Stimulated activated CD8-positive, alpha-beta memory T cell treated with anti-CD3 and anti-CD28 coated beads, Interleukin-2, amount 100 ng/mL, for 48 hours (primary cell): ENCODE measurements at places on chromosomes 13 and 19.

DNA sequence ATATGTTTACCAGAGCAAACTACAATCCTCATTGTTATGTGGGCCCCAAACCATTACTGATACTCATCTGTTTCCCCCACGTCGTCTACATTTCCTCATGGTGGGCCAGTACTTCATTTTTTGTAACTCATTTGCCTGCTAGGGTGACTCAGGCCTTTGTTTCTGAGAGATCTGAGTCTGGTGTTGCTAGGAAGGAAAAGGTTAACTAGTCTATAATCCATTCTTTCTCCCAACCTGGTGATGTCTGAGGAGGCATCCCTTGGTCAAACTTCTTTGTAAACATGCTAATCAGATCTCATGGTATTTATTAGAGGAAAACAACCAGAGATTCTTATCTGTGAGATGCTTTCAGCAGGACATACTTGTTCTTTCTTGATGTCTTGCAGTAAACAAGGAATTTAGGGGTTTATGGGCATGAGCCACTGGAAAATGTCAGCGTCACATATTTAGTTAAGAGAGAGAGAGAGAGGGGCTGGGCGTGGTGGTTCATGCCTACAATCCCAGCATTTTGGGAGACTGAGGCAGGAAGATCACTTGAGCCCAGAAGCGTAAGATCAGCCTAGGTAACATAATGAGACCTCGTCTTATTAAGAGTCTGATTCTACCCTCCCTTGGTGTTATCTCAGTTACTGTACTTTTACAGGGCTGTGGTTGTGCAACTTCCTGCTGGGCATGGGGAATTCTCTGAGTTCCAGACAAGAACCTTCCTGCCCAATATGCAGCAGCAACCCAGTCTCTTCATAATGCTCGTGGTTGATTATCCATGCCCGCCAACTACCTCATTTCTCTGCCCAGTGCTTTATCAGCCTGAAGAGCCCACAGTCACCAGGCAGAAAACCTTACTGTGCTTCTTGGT, 9.7 kb upstream of the DPRX start:
- no peak for DNase-seq

DNA sequence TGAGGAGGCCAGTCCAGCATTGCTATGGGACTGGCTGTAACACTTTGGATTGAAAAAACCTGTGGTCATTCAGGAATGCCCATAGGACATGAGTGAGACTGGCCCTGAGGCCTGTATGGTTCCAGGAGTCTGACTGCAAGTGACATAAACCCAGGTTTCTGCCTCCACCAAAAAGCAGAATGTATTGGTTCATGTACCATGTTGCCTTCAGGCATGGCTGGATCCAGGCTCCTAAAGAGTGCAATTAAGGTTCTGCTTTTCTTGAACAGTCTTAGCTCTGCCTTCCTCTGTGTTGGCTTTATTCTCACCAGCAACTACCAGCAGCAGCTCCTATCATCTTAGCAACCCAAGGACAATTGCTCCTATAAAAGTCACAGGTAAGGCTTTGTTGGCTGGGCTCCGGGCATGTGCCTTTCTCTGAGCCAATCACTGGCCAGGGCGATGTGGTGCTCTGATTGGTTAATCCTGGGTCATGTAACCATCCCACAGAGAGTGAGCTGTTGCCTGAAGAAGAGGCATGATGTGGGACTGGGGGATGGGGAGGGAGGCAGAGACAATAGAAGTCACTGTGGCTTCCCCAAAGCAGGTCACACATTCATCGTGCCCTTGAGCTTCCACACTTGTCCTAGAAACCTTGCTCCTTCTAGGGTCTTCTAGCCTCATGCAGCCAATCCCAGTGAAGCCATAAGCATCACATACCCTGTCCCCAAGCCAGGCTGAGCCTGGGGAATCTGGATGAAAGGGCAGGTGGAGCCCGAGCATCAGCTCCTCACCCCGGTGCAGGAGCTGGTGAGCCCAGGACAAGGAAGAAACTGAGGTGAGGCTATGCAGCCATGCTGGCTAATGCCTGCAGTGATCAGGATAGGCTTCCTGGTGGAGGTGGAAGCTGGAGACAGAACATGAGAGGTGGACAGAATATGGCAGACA, 123.9 kb downstream of the URI1 start:
- no peak for DNase-seq

- no peak for DNase-seq
These were observed 21.7 kb downstream of the EDNRB start for GRCh38 chr13:77896977-77897376.

DNA sequence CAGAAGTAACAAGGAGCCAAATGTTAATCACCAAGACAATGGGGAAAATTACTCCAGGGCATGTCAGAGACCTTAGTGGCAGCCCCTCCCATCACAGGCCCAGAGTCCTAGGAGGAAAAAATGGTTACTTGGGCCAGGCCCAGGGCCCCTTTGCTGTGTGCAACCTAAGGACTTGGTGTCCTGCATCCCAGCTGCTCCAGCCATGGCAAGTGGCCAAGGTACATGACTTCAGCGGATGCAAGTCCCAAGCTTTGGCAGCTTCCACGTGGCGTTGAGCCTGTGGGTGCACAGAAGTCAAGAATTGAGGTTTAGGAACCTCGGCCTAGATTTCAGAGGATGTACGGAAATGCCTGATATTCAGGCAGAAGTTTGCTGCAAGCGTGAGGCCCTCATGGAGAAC, 46.7 kb downstream of the OR10H4 start:
- DNase-seq, result no peak

GRCh38 chr13:77374786-77375185, 47.9 kb upstream of the MYCBP2 start:
- DNase-seq, result no peak
